GM03348 (cell line): ENCODE measurements at places on chromosomes 5 and 9.
A peak's percentile ranks its signal among the peaks of the same experiment; 100 is the strongest.

GRCh38 chr9:79572032-79572607, 355 bp downstream of the TLE4 start:
- DNase-seq: no peak

DNA sequence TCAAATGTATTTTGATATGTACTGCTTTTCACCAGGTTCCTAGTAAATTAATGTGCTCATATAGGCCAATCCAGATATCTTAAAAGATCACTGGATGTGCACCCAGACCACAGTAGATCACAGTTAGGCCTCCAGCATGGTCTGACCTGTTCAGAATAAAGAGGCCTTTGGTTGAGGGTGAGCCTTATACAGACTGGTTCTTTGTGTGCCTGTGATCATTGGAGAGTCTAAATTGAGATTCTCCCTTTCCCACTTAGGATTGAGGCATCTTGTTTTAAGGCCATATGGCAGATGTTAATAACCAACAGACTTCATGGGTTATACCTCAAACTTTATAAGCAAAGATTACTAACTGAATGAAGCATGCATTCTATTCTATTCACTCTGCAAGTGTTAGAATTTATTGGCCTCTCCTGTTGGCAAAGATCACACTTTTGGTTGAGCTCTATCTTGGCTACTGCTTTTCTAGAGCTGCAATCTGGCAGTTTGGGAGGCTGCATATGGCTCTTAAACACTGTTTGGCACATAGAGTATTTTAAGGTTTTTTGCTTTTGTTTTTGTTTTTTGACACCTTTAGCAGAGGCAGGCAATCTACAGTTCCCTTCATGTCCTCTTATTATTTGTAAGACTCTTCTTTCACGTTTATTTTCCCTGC, 8.5 kb downstream of the CHSY3 start:
- DNase-seq: no peak

DNA sequence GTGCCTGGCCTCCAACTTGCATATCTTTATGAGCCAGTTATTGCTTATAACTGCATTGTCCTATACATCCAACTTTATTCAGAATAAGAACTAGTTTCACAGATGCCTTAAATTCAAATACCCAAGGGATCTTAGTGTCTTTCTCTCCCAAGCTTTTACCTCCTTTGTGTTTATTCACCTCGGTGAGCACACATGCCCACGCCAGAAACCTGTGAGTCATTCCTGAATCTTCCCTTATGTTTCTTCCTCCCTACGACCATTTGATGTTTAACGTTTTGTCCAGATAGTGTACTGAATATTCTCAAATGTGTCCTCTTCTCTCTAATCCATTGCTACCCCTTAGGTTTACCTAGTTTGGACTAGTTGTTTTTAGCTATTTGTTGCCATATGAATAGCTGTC, 55.5 kb upstream of the MEGF10 start:
- DNase-seq: no peak

DNA sequence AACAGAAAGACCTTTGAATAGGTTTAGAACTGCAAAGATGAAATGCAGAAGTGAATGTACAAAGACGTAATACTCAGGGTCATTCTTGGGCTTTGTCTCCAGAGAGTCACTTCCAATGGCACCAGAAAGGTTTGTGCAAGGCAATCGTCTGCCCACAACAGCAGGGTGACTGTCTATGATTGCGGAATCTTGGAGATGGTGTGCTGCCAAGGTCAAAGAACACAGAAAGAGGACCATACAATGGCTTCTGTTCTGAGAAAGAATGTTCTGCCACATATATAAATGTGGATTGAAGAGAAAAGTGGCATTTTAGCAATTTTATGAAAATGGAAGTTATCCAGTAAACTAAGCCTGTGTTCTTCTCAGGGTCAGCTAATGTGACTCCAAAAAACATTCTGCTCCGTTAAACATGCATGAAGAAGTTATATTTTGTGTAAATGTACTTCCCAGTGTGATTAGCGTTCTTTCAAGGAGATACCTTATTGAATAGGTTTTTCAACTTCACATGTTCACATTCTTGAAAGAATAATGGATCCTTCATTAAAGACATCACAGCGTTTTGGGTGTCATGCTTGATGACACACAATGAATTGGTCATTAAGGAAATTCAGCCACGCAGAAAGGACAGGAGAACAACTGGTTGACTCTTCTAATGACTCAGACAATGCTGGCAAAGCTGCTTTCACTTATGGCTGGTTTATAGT, 73.4 kb upstream of the CDH6 start:
- no peak for DNase-seq

GRCh38 chr9:137241490-137242268, 592 bp downstream of the TUBB4B start:
- peak; percentile 90 for DNase-seq

DNA sequence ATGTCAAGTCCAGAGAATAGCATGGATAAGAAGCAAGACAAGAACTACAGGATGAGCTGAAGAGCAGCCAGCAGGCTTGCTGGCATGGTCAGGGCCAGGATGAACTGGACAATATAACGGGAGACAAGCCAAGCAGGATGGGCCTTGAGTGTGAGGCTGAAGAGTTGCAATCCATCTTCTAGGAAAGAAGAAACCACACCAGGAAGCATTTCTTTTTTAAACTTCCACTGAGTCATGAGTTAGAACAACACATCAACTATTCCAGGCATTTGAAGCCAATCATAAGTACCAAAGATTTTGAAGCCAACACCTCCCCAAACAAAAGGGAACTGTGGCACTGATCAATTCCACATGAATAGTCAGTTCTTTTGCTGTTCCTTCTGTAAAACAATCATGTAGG, 27.3 kb downstream of the SLC31A2 start:
- DNase-seq: peak; percentile 76

DNA sequence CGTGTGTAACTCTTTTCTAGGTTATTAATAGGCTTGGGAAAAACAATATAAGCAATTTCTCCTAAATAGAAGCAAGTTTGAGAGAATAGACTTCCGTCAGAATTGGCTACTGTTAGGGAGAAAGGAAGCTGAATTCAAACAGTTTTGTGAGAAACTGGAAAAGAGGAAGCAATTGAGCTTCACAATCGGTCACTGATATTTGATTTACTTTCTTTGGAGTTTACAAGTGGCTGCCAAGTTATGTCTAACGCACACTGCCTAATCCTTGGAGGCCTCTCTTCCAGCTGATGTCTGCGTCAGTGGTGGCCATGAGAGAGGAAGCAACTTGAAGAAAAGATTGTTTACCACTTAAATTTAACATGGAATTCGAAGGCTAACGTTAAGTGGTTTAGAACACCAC, 319.5 kb downstream of the ADGRV1 start:
- DNase-seq: no peak

DNA sequence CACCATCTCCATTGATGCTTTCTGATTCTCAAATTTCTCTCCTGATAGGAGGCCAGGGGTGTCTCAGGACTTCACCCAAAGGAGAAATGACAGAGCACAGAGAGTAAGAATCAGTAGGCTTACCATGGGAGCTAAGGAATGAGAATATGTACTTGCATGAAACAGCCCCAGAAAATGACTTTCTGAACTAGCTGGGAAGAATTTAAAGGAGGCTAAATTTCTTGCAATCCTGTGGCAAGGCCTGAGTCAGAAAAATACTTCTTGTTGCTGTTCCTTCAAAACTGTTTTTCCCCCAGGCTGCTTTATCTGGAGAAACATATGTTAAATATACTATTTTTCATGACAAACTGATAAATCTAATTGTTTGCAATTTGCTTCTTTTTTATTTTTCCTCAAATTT, 53.4 kb upstream of the FBXL7 start:
- DNase-seq: peak; percentile 51

- no peak for DNase-seq
Observed at GRCh38 chr5:76332611-76333205, 70.4 kb upstream of the IQGAP2 start.

- no peak for DNase-seq
Observed at GRCh38 chr5:37971483-37972024, 131.7 kb upstream of the GDNF start.

DNA sequence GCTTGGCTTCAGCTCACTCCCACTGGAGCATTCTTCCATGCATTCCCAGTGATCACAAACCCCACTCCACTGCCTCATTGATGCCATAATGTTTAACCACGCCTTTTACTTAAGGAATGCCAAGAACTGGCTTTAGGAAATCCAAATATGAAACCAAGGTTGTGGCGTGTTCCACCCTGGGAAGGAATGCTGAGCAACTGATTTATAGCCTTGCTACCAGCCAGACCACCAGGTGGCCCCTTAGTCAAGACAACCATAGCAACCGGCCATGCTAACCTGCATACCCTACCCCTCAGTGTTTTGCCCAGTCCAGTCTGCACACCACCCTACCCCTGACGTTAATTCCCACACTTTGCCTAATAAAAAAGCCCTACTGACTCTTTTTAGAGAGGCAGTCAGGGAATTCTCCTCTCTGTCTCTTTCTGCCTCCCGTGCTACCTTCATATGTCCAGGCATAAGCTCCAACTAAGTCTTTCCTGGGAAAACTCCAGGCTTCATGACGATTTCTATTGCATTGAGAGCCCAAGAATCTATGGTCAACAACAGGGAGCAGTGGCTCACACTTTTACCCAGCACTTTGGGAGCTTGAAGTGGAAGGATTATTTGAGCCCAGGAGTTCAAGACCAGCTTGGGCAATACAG, 27.0 kb upstream of the PRRC2B start:
- peak; percentile 55 for DNase-seq

DNA sequence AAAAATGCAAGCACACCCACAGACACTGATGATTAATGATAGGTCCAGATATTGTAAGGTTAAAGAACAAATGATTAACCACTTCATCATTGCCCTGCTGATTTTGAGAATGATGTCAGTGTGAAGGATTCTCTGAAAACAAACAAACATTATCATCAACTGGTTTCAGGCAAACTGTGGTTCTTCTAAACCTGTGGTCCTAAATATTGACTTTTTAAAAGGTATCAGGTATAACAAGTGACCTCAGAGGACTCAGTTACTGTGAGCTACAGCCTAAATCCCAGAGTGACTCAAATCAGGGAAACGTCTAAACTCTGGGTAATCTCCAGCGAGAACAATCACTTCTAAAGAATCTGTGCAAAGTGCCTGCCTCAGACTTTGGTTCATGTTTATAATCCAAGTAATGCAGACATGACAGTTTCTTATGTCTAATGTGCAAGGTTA, 172.3 kb upstream of the CDH6 start:
- no peak for DNase-seq

DNA sequence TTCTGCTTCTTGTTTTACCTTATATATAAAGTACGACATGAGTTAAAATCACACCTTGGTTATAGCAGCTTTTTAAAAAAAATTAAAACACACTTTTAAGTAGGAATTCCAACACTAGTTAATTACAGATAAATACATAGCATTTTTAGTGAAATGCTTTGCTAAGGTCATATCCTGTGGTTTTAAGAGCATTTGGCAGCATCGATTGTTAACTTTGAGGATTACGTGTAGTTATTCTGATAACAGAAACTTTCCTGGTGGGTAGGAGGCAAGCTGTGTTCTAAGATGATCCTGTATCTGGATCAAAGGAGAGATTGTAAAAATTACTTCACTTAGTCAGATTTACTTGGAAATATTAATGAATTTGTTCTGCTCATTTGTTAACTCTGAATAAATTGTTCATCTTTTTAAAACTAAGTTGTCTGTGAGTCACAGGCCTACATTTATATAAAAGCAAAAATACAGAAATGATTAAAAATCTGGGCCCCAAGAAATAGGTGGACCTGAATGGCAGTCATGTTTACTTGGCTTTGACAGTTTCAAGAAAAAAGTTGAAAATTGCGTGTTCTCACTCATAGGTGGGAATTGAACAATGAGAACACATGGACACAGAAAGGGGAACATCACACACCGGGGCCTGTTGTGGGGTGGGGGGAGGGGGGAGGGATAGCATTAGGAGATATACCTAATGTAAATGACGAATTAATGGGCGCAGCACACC, 58.3 kb downstream of the TRIO start:
- DNase-seq: no peak

DNA sequence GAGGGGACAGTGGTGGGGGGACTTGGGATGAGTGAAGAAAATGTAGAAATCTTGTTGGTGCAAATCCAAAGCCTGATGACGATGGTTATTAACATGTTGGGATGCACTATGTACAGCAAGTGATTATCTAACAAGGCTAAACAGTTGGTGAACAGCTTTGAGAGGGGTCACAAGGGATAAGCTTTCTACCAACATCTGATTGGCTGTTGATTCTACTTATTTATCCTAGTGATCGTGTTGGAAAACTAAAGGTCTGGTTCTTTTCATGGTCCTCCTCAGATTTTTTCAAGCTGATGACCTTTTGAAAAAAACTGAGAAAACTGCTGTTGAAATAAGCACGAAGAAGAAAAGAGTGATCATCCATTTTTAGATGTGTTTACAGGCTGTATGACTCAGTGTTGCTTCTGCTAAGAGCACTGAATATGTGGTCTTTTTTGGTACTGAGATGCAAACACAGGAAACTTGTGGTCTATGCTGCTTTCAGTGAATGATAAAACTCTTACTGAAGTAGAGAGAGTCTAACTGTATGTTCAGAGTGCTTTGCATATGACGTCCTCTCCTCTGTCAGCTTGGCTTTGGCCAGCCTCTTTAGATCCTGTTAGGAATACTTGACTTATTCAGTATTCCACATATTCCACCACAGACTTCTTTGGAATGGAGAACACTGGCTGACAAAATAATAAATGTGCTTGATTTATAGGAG, 174.8 kb downstream of the SLF1 start:
- DNase-seq: peak; percentile 61

DNA sequence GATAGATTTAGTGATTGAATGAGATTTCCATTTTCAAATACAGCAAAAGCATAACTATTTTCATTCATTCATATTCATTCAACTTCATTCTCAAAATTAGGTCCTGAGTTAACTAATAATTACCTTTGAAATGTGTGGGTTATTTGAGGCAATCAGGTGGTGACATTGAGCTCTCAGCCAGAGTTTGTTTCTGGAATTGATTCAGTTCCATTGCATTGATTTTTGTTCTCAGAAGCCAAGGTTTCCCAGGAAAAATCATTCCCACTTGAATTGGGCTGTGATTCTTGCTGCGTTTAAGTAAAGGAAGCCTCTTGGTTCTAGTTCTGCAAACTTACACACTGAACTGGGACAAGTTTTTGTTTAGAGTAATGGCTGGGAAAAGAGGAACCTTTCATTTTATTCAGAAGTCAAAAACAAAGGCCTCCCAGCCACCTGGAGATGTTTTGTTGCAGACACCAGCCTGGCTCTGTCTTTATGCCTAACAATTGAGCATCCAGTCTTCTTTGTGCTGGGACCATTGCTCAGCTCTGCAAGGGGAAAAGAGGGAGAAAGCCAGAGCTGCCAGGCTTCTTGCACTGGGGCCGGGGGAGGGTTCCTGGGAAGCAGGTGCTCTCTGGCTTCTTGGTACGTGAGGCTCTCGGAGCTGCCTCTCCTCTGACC, 198.6 kb downstream of the TRIO start:
- no peak for DNase-seq
